T-helper 22 cell (primary cell): ENCODE measurements at places on chromosomes 12 and 14.

GRCh38 chr14:27528328-27528727, 930.5 kb upstream of the NOVA1 start:
- DNase-seq, result no peak

DNA sequence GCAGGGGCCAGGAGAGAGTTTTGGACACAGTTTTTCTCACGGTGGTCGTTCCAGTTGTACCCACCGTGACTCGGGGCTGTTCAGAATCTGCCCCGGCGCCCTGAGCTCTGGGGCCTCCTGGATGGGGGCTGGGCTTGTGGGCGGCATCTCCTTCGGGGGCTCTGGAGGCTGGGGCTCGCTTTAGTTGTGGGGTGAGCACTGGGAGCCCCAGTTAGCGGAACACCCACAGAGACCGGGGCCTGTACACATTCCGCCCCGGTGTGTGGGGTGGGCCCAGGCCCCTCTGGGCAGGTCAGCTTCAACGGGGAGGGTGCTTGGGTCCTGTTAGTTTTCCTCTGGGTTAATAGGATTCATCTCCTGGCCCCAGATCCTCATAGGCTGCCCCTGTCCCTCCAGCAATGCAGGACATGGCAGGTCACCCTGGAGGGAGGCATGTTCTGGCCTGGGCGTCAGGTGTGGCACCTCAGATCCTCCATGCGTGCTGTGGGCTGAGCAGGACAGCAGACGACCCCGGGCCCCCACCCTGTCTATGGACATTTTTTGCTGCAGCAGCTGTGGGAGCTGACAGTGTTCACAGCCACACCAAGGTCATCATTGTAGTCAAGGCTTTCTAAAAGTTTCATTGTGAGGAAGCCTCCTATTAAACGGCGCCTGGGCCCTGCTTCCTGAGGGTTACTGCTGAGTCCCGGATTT, 393.2 kb downstream of the TMEM121 start:
- no peak for DNase-seq

DNA sequence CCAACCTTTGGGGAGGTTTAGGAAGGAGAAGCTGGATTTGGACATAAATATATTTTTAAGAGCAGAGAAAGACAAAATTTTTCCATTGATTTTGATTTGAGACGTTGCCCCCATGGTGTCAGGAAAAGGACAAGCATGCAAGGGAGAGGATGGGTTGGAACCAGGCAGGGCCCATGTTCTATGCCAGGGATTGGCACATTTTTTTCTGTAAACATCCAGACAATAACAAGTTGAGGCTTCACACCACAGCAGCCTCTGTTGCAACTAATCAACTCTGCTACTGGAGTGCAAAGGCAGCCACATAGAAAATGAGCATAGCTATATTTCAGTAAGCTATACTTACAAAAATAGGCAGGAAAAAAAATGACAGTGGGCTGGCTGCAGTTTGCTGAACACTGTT, 44.7 kb downstream of the NR1H4 start:
- no peak for DNase-seq

DNA sequence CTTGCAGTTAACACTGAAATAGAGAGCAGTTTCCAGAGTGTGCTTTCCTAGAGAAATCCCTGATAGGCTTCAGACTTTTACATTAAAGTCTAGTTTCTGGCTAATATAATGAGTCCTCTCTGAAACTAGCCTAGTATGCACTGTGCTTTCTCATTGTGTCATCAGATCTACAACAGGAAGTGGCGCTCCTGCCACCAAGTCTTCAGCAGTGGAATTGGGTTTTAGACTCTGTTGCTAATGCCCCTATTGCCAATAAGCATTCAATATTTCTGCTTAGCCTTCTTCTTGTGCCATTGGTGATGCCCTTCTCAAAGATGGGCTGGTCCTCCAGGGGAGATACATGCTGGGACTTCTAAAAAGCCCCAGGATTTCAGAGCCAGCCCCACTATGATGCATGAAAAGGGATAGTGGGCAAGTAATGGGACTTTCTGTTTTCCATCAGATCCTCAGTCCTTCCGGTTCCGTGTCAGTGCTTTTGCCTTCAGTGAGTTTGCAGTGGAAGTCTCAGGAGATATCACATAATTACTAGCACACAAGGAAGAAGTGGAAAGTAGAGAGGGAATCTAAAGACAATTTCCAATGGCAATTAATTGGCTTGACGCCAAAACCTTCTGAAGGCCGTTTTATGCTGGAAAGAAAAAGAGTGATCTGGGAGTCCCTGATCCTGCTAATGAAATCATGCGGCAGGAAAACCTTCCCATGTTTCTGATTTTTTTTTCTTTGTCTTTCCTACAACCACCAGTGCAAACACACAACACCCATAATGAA, 50.0 kb downstream of the SSPN start:
- no peak for DNase-seq

DNA sequence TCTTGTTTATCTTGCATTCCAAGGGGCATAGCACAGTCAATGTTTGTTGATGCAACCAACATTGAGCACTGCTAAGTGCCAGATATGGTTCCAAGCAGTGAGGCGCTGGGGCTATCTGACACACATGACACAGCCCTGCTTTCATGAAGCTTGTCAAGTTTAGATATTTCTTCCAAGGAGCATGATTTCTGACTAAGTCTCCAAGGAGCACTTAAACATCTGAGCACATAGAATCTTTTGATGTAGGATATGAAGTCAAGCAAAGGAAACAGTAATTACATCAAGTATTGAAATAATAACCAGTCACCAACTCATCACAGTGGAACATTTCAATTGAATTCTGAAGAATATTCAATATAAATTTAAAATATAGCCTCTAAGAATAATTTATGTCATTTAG, 177.8 kb upstream of the USP15 start:
- DNase-seq, result no peak

GRCh38 chr14:24861083-24861630, 188.8 kb downstream of the STXBP6 start:
- DNase-seq, result no peak

DNA sequence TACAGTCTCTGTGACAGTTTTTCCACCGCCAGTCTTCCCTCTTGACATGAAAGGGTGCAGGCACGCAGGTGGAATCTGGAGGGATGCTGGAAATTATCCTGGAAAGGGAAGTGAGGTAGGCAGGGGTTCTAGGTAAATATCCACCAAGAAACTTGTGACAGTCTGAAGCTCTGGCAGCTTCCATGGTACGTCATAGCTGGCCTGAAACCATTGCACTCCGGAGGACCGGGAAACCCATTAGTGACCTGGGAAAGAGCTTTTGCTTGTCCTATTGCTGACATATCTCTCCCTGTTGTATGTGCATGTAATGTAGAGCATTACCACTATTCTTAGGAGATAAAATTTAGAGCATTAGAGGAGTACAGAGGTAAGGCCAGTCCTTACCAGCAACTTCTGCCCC, 275.9 kb downstream of the EGLN3 start:
- no peak for DNase-seq

DNA sequence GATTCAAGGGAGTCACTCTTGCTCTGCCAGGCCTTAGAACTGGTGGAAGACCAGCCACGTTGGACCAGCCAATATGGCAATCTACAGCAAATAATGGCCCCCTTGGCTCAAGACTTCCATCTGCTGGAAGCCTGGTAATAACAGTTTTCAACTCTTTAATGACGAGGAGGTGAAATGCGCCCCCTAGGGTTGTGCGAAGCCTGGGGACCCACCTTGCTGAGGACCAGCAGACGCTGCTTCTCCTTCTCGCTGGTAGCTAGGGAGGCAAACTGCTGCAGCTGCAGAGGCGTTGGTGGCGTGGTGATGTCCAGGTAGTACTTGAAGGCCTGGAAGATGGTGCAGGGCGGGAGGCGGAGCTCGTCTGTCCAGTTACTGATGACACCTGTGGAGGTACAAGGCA, 41.5 kb upstream of the FBXO21 start:
- no peak for DNase-seq

GRCh38 chr12:22653791-22654190, 28.8 kb downstream of the ETNK1 start:
- DNase-seq, result no peak

- no peak for DNase-seq
Observed at GRCh38 chr14:89673512-89674225, 256.6 kb upstream of the FOXN3 start.

DNA sequence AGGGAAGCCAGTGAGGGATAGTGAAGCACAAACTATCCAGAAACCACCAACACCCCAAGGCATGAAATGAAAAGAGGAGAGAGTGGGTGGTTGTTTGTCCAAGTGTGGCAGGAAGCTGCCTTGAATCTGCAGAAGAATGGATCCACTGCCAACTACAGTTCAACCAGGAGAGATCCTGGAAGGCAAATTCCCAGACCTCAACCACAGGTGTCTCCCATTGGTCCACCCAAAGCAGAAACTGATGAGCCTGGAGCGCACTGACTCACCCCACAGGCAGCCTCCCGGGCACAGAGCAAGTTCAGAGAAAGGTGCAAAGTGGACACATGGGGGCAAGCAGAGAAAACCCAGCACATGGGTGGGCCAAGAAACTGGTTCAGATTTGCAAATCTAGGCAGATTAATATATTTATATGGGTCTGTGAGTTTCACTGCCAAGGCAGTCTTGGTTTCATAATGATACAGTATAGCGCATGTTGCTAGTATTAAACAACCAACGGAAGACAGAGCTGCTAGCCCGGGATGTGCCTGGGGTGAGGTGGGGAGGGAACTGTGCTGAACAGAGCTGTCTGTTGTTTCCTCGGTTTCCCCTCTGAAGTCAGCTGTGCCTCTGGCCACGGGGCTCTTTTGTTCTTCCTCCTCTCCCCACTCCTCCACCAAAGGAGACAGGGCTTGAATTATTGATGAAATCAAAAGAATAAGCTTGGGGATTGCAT, 416.2 kb upstream of the CCDC196 start:
- no peak for DNase-seq

DNA sequence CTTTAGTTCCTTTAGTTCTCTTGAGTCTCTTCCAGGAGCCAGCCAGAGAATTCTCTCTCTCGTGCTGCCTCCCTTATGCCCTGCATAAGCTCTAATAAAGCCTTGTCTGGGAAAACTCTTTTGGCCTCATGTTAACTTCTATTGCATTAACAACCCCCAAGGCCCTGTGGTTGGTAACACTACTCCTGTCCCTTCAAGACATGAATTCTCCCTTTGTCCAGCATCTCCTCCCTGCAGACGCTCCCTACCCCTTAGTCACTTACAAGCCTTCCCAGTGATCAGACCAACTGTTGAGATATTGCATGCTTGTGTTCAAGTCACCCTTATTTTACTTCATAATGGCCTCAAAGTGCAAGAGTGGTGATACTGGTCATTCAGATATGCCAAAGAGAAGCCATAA, 12.1 kb downstream of the LTBR start:
- no peak for DNase-seq

- DNase-seq, result no peak
Observed at GRCh38 chr12:116977465-116978380, 67.0 kb downstream of the FBXW8 start.

DNA sequence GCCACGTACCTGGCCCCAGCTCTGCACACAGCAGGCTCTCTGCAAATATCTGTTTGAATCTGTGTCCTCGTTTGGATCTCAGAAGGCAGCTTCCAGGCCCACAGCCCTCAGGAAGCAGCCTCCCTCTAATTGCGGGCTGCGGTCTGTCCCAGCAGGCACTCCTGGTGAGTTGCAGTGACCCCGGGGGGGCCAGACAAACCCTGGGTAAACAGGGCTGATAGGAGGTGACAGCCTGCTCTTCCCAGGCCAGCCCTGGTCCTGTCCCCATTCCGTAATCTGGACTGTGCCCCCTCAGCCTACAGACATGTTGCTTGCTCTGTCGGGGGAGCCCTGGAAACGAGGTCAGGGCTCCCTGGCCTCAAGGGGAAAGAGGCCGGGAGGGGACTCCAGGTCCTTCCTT, 2.0 kb downstream of the FOXN4 start:
- DNase-seq, result no peak

DNA sequence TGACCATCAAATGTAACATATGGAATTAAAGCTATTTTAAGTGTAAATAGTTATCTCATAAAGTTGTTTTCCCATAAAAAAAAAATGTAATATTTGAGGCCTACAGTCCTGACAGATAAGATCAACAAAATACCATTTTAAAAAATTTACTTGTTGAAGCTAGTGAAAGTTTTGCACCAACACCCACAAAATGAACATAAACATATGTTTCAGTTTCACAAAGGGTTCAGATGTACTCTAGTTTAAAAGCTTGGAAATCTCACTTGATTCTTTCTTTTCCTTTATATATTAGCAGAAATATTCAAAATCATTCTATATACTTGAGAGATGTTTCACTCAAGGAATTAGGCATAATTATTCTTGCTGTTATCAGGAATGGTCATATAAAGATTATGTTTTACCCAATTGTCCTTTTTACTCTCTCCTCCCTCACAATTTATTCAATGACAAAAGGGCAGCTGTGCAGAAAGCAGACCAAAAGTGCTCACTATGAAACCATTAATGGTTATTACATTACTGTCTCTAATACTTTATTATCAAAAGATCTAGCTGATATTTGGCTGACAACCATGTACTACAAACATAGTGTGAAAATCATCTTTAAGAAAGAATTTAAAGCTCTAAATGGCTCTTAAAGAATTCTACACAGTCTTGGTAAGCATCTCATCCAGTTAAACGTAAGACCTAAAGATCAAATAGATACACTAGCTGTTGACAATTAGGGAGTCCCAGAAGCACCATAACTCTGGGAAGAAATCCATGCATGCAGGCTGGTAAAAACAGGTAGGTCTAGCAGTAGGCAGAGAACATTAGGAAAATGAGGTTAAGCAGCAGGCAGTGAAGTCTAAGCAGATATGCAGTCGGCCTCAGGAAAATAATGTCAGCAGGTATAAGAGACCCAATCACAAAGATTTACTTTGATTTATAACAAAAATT, 28.8 kb downstream of the KIF21A start:
- DNase-seq, result no peak

- no peak for DNase-seq
Observed at GRCh38 chr14:88189417-88190191, 133.5 kb downstream of the KCNK10 start.

DNA sequence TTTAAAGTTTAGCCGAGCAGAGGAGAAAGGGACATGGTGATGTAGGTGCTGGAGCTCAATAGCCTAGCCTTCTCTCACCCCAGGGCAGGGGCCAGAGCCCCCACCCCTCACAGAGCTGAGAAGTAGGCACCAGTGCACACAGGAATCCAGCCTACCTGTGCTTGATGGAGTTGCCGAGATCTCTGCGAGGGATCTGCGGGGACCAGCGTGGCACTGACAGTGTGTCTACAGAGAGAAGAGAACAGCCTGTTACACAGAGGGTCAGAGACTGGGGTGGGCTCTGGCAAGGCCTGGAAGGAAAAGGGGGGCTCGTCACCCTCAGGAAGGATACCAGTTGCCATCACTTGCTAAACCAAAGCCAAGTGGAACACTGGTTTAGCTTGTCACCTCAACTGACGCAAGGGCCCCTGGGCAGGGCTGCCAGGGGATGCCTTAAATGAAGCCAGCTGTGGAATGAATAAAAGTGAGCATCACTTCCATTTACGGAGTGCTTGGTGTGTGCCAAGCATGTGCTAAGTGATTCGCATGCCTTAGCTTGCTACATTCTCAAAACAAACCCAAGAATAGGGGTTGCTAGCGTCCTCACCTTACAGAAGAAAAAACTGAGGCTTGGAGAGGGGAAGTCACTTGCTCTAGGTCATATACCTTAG, 220.8 kb upstream of the NOS1 start:
- no peak for DNase-seq

GRCh38 chr14:81991998-81992397, 458.3 kb upstream of the SEL1L start:
- no peak for DNase-seq
